ENCODE measurements at places on chromosomes 6 and 20. TPM values are rescaled to one million over a fixed set of nuclear protein-coding genes. Genes with fewer than 3 reads are reported as not detected.

RAB32 gene
- total RNA-seq = 39.7 TPM

DNAJC5 gene
- 38.1 TPM for total RNA-seq

HDGFL1 gene
- total RNA-seq = not detected

TMEM74B gene
- total RNA-seq = not detected

PDE7B gene
- 1.4 TPM for total RNA-seq

LBP gene
- not detected for total RNA-seq

NEU1 gene
- 43.8 TPM for total RNA-seq

CAPN11 gene
- total RNA-seq = not detected

OOEP gene
- total RNA-seq = not detected

SLA2 gene
- total RNA-seq = not detected

SUMO4 gene
- 1.6 TPM for total RNA-seq

LPIN3 gene
- total RNA-seq = 18.9 TPM

DNA sequence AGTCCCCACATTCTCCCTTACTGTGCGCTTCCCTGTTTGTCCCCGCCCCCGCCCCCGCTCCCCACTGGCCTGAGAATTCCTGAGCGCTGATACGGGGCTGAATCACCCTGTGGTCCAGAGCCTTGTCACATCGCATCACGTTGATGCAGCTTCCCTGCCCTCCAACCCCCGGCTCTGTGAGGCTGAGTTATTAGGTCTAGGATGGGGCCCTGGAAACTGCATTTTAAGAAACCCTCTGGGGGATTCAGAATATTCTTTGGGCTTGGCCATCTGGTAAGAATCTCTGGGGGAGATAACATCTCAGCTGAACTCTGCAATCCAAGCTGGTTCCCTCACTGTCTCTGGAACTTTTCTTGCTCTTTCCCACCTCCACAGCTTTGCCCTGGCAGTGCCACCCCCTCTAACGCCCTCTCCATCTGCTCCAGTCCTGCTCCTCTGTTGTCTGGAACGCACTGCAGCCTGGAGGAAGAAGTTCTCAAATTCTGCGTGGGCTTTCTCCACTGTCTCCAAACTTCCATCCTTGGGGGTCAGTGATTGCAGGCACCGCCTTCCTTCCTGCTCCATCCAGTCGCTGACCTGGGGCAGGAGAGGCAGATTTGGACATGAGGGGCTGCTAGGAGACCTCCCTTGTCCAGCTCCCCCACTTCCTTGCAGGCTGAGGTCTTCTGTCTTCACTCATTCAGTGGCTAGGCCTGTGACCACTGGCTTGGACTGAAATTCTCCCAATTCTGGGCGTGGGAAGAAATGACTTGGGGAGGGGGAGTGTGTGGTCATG, 42.6 kb downstream of the KIAA1755 start:
- peak; percentile 78 for DNase-seq

GRCh38 chr6:135759831-135760230, 91.7 kb upstream of the PDE7B start:
- no peak for DNase-seq

DNA sequence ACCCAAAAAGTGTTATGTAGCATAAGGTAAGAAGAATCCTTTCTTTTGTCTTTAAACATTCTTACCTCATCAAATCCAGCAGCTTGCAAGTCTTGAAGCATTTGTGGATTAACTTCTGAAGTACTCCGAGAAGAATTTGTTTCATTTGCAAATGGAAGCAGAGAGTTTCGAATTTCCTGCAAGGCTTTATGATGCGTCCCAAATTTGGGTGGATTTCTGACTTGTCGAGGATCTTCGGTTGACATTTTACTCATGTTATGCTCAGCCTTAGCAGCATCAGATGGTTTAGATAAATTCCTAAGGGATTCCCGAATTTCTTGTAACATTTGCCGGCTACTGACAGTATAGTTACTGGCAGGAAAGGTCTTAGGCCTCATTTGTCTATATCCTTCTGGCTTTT, 16.2 kb downstream of the LATS1 start:
- DNase-seq = no peak

GRCh38 chr20:13474467-13474866, 164.3 kb downstream of the TASP1 start:
- DNase-seq = no peak

- DNase-seq = peak; percentile 49
These were observed 278.5 kb downstream of the KHDC1L start for GRCh38 chr6:72946774-72947173.

- DNase-seq = no peak
These were observed 243.8 kb downstream of the PLCB1 start for GRCh38 chr20:8375898-8376297.

DNA sequence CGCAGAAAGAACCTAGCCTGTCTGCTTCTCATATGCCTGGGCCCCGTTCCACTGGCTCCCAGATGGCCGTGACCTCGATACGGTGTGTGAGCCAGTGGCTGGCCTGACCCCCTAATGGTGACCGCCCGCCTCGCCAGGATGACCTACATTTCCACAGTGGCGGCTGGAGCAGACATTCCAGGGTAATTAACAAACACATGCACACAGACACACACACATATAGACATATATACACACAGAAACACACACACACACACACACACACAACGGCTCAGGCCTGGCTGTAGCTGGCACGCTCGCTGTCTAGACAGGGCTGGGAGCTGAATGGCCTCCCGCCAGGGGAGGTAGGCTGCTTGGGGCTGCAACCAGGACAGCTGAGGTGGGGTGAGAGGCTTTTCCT, 227.1 kb downstream of the ANKRD60 start:
- no peak for DNase-seq

GRCh38 chr6:145838305-145838704, 23.7 kb upstream of the FBXO30 start:
- peak; percentile 4 for DNase-seq

DNA sequence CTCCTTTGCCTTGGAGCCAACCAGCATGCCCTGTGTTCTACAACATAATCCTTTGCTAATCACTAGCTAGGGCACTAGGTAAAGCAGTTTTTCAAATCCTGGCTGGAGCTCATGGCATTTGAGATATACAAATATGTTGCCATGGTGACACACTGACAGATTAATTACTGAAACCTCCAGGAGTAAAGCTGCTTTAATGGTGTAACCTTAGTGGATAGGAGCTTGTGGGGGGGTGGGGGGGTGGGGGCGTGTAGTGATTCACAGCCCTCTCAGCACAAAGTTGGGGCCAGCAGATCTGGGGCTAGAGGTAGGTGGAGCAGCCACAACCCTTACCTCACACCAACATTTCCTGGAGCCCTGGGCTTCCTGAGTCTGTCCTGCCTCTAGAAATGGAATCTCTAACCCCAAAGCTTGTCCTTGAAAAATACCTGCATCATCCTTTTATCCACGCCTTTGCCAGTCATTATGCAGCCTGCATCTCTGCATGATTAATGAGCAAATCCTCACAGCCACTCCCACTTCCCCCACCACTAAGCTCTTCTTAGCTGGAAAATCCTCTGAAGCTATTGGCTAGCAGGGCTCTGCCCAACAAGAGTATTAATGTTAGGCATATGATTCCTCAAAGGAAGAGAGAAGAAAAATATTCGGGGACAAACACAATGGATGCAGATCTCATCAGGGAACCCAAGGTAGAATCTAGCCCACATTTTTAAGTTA, 84.5 kb upstream of the PRND start:
- peak; percentile 9 for DNase-seq

DNA sequence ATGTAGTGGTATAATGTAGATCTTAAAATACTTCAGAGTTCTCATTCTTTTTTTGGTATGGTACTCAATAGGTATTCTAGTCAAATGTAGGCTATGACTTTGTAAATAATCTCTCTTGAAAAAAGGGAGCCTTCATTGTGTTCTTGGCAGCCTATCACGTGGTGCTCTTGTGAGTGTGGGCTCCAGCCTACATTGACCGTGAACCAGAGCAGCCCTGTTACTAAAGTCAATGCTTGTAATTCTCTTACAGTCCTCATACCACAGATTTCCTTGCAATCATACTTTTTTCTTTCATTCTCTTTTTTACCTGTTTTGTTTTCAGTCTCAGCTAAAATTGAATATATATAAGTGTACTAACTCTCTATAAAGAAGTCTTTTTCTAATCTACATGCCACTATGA, 31.1 kb downstream of the ARID1B start:
- no peak for DNase-seq

- DNase-seq = no peak
These were observed 1.5 kb upstream of the SLC17A3 start for GRCh38 chr6:25875563-25875905.

DNA sequence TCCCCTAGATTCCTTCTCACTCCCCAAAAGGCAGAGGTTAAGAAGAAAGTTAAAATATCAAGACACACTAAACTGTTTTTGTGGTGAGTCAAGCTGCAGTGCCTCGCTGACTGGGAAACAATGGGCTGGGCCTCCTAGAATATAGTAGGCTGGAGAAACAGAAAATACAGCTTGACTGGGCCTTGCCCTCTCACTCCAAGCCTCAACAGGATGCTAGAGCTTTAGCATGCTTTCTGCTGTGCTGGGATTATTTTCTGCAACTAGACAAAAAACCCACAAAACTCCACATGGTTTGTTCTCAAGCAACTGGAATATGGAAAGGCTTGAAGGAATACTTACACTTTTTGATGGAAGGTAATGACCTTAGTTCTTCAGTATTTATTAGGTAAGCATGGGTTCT, 27.9 kb downstream of the FOXO3 start:
- DNase-seq = peak; percentile 43

DNA sequence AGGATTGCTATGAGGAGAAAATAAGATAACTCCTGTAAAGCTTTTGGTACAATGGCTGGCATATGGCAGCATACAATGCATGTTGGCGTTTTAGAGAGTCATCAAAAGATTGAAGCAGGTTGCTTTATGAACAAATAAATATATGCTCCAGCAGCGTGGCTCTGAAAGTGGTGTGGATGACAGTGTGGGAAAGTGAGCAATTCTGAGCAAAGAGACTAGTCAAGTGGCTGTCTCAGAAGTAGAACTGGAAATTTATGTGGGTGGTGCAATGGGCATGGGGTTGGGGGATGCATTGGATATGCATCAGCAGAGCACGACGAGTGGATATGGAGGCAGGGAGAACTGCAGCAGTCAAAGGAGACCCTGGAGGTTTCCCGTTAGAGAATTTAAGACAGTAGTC, 66.2 kb upstream of the PHACTR2 start:
- DNase-seq = no peak

DNA sequence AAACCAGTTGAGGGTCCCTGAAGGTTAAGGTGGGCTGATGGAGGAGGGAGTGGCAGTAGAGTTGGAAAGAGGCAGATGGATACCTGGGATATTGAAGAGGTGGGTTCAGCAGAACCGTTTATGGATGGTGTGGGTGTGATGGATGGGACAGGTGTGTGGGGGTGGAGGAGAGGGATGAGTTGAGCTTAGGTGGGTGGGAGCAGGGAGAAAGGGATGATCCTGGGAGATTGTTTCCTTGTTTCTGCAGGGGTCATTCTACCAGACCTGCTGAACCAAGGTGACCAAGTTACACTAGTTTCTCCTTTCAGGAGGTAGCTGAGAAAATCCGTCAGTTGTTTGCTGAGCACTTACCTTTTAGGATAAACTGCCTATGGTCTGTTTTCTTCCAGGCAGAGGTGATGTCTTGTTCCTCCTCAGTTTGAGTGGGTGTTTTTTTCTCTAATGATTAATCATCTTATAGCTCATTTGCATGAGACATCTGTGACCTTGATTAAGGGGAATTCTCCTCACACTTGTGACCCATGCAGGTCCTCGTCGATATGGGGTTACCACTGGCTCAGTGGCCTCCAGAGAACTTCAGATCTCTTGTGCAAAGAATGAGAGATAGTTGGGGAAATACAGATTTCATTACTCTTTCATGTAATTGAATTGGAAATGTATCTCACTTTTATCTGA, 53.0 kb downstream of the FARS2 start:
- DNase-seq = no peak

- no peak for DNase-seq
These were observed 16.0 kb upstream of the TRIM38 start for GRCh38 chr6:25946631-25947030.

DNA sequence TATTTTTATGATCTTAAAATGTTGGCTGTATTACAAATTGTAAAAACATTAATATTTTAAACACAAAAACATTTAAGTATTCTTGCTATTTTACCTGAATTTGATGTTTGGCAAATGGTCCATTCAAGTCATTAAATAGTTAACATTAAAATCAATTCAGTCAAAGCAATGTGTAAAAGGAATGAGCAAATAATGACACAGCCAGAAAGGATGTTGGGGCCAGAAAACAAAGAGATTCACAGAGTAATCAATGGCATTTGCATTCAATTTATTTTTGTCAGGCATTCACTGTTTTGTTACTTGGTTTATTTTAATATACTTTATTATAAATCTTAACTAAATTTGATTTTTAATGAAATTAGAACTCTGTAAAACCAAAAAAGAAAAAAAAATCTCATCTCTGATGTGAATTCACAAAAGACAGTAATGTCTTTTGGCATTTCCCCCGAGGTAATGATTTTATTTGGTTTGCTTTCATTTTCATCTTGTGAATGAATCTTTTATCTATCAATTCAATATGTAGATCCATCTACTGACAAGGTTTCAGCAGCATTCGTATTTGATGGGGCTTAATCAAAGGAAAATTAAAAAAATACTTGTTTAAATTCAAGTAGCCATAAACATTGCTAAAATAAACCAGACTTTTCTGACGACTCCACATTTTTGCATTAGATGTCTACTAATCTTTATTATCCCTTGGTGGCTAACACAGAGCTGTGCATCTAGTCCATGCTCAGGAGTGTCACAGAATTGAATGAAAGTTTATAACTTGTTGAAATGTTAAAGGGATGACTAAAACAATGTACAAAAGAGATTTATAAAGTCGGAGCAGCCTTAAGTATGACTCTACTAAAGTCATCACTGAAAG, 866.7 kb upstream of the GJE1 start:
- DNase-seq = no peak

DNA sequence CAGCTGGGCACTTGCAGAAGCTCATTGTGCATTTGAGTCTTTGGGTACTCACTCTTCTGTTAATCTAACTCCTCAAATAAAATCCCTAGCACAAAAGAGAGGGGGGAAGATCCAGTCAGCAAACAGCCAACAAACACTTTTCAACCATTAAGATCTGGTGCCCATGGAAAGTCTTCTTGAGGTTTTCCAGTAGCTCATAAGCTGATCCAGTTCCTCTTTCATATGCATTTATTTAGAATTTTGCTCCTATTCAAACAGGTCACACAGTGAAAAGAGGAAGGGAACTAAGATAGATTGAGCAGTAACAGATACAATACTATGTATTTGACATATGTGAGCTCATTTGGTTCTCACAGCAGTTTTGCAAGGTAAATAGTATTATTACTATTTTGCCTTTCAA, 38.6 kb downstream of the HLA-DPB1 start:
- DNase-seq = no peak

DNA sequence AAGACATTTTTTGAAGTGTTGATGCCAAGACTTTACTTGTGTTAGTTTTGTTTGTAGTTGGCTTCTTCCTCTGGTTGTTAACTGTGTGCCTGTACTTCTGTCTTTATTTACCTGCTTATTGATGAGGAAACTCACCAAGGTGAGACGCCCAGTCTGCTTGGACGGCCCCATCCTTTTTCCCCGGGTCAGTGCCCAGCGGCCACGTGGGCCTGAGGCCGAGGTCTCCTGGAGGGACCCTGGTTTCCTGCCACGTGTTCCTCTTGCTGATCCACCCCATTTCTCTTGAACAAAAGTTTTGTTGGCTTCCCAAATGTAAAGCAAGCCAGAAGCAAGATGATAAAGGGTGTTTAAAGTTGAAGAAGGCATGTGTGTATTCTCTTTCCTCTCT, 24.8 kb downstream of the DUSP22 start:
- no peak for DNase-seq

Data from MCF 10A (cell line).